ENCODE measurements at places on chromosomes 3 and 15.

DNA sequence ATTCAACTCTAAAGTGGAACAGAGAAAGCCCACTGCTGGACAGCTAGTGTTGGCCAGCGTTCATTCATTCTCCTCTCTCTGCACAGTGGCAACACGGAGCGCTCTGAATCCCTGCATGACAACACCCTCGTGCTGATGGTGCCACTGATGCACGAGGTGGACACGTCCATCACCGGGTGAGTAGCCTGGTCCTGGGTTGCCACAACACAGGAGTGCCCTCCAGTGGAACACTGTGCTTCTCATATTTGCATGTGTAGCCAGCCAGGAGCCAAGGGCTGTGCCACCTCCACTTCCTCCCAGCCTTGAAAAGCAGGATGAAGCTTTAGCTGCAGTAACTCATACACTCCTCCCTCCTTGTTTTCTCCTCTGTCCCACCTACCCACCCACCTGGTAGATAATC is 120.0 kb upstream of the CTDSPL start:
- no peak for DNase-seq

- DNase-seq, result no peak
Observed at GRCh38 chr3:163384383-163384782, 1693.9 kb downstream of the SI start.

- no peak for DNase-seq
Observed at GRCh38 chr15:74269362-74270035, 33.4 kb downstream of the CCDC33 start.

GRCh38 chr15:26572602-26573350 is 200.1 kb downstream of the GABRB3 start:
- no peak for DNase-seq

DNA sequence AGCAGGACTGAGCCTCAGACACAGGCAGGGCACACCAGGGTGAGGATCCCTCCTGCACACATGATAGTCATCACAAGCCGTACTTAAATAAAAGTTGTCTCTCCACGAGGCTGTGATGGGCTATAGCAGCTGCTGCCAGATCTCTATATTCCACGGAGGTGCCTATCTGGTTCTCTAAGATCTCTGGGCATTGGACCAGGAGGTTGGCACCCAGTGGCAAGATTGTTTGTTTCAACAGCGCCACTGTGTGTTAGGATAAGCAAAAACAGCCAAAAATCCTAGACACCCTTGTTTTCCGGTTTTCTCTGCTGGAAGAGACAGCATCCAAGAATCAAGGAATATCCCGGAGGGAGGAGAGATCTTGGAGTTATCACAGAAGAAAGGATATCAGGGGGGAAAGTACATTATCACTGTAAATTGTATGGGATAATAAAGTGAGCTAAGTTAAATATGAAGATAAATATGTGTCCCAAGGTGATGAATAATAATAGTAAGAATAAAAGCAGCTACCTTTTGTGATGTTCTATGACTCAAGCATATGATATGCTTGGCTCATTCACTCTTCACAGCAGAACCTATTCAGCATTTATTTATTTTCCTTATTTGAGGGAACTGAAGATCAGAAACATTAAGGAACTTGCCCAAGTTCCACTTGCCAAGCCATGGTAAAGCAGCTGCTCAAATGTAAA is 90.6 kb upstream of the AKAP13 start:
- no peak for DNase-seq

GRCh38 chr3:62922326-62922725 is 47.1 kb upstream of the CADPS start:
- no peak for DNase-seq

DNA sequence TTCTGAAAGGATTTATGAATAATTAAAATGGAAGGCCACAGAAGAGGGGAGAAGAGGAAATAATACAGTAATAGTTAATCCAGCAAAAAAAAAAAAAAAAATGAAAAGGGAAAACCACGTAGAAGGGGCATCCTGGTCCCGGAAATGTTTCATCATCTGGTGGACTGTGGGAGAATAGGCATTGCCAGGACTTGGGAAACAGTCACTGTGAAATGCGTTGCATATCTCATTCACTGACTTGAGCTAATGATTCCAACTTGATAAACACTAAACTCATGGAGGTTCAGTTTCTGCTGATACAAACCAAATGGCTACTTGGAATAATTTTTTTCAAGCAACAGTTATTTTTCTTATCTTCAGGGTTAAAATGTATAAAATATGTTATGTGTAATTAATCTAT is 3.2 kb downstream of the XCR1 start:
- DNase-seq, result no peak

GRCh38 chr3:67809370-67809935 is 155.0 kb upstream of the SUCLG2 start:
- no peak for DNase-seq

- DNase-seq, result no peak
Observed at GRCh38 chr3:99409961-99410360, 228.4 kb upstream of the COL8A1 start.

- no peak for DNase-seq
Observed at GRCh38 chr15:73568564-73569280, 64.5 kb downstream of the NPTN start.

DNA sequence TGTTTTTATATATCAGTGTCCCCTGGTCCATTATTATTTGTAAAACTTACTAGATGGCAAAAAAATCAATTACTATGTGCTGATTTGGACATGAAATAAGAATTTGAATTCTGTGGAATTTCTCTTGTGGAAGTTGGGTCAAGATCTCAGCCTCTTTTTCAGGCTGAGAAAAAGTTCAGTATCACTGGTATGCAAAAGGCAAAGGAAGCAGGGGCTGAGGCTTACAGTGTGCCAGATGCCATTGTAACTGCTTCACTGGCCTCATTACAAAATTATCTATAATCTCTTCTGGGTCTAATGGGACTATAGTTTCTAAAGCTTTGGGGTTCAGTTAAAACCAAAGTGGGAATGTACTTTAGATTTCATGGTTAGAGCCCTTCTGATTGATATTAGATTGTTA is 125.9 kb upstream of the SLC7A14 start:
- DNase-seq, result no peak

DNA sequence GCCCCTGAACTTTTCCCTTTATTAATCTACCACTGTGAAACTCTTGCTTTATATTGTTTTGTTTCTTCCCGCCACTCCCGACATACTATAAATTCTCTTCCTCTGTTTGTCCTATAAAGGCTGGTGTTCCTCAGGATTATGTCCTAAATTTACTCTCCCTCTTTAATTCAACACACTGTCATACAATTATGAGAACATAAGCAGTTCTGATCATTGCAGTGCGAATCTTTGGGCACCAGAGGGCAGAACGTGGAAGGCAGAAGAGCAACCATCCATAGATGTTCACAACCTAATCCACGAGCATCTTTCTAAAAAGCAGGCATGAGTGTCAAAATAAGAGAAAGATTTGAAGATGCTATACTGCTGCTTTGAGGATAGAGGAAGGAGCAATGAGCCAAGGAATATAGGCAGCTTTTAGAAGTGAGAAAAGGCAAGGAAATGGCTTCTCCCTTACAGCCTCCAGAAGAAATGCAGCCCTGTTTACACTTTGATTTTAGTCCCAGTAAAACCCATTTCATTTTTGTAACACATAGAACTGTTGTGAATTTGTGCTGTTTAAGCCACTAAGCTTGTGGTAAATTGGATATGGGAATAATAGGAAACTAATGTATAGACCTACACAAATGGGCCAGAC is 179.4 kb downstream of the GBE1 start:
- no peak for DNase-seq

DNA sequence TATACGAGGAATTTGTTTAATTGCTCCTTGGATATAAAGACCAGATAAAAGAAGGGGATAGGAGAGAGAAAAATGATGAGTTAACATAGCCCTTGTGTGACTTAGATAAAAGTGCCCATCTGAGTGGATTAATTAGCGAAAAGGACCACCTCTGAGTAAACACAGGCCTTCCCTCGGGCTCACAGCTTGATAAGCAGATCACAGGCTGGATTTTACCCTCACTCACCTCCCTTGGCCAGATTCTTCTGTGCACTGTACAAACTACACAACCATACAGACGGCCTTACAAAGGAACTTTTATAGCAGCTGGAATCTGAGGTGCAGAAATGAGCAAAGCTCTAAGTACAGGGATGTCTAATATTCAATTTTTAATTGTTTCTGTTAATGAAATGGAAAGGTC is 112.4 kb upstream of the STT3B start:
- no peak for DNase-seq

GRCh38 chr3:38519000-38519399 is 22.9 kb downstream of the EXOG start:
- DNase-seq, result no peak

- DNase-seq, result no peak
Observed at GRCh38 chr3:45917146-45917898, 25.9 kb upstream of the CXCR6 start.

DNA sequence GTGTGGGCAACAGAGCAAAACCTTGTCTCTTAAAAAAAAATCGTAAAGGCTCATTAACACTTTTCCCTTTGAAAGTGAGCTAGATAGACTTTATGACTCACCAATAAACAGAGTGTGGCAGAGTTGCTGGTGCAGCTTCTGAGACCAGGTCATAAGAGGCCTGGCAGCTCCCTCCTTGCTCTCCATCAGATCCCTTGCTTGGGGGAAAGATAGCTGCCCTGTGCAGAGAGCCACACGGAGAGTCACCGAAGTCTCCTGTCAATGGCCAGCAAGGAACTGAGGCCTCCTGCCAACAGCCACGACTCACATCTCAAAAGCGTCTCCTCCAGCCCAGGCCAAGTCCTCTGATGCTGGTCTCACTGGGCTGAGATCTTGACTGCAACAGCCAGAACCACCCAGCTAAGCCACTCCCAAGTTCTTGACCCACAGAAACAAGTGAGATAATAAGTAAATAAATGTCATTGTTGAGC is 8.7 kb upstream of the GP9 start:
- DNase-seq, result no peak

GRCh38 chr3:123518892-123519485 is 65.9 kb downstream of the HACD2 start:
- DNase-seq, result no peak

DNA sequence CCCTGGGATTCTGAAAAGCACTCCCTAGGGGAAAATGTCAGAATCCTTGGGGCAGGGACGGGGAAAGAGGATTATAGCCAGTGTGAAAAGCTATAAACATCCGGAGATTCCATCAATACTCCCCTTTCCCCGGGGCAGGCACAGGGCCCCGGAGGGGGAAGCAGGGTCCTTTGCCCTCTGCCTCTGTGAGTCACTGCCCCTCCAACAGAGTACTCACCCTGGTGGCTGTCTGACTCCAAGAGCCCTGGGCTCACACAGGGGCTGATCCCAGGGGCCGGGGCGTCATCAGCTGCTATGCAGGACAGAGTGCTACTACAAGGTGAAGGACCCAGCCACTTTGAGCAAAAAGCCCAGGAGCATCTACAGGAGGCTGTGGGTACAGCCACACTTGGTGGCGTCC is 133.0 kb upstream of the PRR20G start:
- DNase-seq, result no peak

DNA sequence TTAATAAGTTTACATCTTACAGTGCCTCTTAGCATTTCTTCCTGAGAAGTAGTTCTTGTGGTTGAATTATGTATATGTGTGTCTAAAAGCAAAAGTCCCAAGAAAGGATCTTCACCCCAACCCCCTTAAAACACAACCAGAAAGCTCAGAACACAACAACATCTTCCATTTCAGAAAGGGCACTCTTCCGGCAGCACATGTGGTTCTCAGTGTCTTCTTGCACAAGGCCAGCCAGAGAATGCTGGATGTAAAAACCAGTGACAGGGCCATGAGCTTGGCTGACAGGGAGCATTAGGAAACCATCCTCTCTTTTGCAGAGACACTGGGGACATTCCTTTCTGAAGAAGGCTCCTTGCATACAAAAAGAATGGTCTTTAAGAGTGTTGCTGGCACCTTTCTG is 45.0 kb downstream of the EEFSEC start:
- no peak for DNase-seq

- no peak for DNase-seq
Observed at GRCh38 chr3:185739264-185739701, 85.6 kb downstream of the IGF2BP2 start.

GRCh38 chr3:52015438-52016228 is 19.9 kb upstream of the RPL29 start:
- no peak for DNase-seq

DNA sequence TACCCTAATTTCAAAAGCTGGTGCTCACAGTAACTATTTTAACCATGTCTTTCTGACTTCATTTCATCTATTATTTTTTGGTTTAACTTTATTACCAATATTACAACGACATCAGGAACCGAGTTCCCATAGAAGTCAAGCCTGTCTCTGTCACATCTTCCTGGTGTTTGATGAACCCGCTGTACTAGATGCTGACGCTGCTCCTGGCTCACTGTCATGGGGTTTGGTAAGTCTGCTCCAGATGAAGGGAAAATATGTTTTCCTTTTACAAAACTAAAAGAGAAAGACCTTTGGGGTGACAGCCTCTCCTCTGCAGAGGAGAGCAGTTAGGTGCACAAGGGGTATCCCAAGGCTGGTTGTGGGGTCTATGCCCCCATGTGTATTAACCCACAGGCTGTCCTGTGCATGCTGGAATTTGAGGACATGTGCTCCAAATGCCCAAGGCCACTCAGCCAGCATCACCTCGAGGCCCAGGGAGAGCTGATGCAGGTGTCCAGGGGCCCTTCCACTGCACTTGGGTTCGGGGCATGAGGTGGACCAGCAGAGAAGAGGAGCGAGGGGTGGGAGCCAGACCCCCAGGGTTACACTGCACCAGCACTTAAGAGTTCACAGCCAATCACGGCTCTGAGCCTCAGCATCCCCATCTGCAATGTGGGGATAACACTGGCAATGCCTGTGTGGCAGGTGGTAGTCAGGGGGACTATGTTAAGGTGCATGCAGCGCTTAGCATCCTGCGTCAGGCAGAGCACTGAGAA is 62.2 kb downstream of the ATP10A start:
- no peak for DNase-seq

GRCh38 chr3:72702390-72702789 is 145.9 kb downstream of the SHQ1 start:
- DNase-seq, result no peak

GRCh38 chr3:46910166-46910760 is 32.7 kb downstream of the PTH1R start:
- no peak for DNase-seq

GRCh38 chr3:125172346-125172745 is 40.2 kb downstream of the SLC12A8 start:
- DNase-seq, result no peak

DNA sequence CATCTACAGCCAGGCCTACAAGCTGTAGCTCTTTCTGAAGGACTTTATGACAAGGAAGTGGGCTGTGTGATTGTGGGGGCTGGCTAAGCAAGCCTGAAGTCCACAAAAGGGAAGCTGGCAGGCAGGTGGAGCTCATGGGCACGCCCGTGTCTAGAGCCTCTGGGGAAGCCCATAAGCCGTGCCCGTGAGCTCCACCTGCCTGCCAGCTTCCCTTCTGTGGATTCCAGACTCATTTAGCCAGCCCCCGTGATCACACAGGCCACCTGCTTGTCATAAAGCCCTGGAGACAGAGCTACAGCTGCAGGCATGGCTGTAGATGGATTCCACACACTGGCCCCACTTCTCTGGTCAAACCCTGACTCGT is 15.2 kb downstream of the EFCC1 start:
- peak; percentile 33 for DNase-seq

GRCh38 chr3:172152874-172153273 is 113.5 kb downstream of the FNDC3B start:
- no peak for DNase-seq

Measured in activated CD8-positive, alpha-beta memory T cell treated with anti-CD3 and anti-CD28 coated beads for 1 hour (primary cell).